ENCODE measurements at places on chromosomes 13 and 19.

DNA sequence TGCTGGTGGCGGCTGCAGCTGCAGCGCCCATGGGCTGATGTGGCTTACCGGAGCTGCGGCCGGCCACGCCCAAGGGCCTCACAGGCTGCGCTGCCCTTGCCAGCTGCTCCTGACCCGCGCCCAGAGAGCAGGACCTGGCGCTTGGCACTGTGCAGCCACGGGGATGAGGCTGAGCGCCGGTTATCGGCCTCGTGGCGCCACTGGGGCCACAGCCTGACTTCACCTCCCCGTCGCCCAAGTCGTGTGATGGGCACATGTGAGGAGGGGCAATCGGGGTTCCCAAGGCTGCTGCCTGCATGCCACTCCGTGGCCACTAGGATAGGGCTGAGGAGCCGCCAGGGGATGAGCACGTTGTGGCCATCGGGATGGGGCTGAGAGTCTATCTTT, 77.2 kb upstream of the PABPC3 start:
- no peak for DNase-seq

- DNase-seq = no peak
Measured at GRCh38 chr13:82898586-82898985, 983.7 kb downstream of the SLITRK1 start.

DNA sequence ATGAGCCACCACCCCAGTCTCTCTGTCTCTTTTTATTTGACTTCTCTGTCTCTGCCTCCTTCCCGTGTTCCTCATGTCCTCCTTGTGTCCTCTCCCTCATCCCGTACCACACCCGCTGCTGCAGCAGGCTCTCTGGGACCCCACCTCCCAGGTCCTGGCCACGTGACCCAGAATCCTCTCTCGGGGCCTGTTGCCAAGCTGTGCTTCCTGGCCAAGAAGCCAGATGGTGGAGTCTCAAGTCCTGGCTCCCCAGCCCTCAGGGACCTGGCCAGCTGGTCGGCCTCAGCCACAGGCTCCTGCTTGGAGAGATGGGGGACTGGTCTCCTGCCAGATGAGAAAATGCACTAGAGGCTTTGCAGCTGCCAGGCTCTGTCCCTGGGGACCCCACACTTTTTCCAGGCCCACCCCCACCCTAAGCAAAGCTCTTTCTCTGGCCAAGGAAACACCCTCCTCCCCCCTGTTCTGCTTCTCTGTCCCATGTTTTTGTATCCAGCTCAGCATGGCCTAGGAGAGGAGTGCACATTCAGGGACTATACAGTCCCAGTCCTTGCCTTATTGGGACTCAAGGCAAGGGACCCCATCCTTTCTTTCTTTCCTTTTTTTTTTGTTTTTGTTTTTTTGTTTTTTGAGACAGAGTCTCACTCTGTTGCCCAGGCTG, 34.3 kb upstream of the SHKBP1 start:
- no peak for DNase-seq

- no peak for DNase-seq
Measured at GRCh38 chr13:32629313-32629712, 43.1 kb downstream of the PDS5B start.

- DNase-seq = no peak
Measured at GRCh38 chr19:37872383-37872782, 34.0 kb downstream of the WDR87 start.

Data from fibroblast of skin of right quadriceps (primary cell).